ENCODE measurements at places on chromosomes 12 and 14.
A peak's percentile ranks its signal among the peaks of the same experiment; 100 is the strongest.

GRCh38 chr12:99455350-99456035 lies 192.1 kb upstream of the GARIN6 start:
- H3K27ac ChIP-seq: no peak overlapping the region
- DNase-seq: peak; percentile 76
- no peaks in the 10 kb centered on the region for H3K27me3 ChIP-seq
- H3K4me3 ChIP-seq: no peak overlapping the region
- H3K36me3 ChIP-seq: no peaks in the 10 kb centered on the region
- peaks cover 9% of the 10 kb centered on the region for H3K4me1 ChIP-seq

DNA sequence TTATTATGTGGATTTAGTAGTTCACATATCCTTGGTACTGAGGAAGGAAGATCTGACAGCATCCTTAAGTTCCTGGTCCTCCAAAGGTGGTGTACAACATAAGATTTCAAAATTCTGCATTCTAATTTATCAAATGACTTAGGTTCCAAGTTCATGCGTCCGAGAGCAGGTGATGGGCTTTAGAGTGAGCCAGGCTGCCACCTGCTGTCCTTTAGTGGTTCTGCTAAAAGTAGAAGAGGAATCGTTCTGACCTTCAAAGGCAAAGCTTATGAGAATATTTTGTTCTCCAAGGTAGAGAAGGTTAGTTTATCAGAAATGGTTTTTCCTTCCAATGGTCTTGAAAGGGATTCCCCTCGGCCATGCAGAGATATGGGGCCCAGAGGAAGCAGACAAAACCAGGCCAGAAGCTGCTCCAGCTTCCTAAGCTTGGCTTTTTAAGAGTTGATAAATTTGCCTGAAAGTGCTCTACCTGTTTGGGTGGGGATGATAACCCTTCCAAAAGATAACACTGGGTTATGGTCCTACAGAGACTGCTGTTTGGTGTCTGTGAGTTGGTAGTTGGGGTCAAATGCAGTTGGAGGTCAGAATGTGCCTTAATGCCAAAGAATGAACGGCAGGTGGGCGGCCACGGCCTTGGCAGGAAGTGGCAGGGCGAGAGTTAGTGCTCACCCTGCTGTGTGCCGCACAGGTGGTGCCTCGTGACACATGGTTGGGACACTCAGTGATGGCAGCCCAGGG lies 29.1 kb upstream of the LRTM2 start:
- peaks cover 13% of the 10 kb centered on the region for H3K36me3 ChIP-seq
- H3K4me3 ChIP-seq: no peak overlapping the region
- peaks cover 1% of the 10 kb centered on the region for H3K4me1 ChIP-seq
- DNase-seq: peak; percentile 63
- no peaks in the 10 kb centered on the region for H3K27me3 ChIP-seq
- H3K27ac ChIP-seq: no peak overlapping the region

GRCh38 chr12:24899503-24900075 lies 49.3 kb downstream of the BCAT1 start:
- peaks cover 15% of the 10 kb centered on the region for H3K4me1 ChIP-seq
- H3K27me3 ChIP-seq: peaks cover 4% of the 10 kb centered on the region
- no peak for DNase-seq
- no peak overlapping the region for H3K4me3 ChIP-seq

DNA sequence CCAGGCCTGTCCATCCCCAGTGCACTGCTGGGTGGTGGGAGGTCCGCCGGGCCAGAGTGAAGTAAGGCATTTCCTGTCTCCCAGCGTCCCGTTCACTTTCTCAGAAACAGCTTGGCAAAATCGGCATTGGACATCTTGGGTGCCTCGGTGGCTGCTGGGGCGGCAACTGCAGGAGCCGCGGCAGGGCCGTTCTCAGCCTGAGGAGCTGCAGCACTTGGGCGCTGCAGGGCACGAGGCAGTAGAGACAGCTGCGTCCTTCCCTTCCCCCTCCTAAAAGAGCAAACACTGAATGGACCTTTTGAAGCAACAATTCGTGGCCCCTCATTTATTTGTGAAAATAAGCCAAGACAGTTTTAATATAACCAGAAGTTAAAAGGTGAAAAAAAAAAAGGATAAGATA lies 8.3 kb downstream of the FICD start:
- H3K36me3 ChIP-seq: peaks cover 84% of the 10 kb centered on the region
- H3K4me1 ChIP-seq: no peaks in the 10 kb centered on the region
- no peaks in the 10 kb centered on the region for H3K27me3 ChIP-seq

GRCh38 chr14:94312481-94313246 lies 10.5 kb downstream of the SERPINA6 start:
- no peaks in the 10 kb centered on the region for H3K36me3 ChIP-seq
- DNase-seq: no peak
- no peaks in the 10 kb centered on the region for H3K4me1 ChIP-seq
- H3K27ac ChIP-seq: no peak overlapping the region
- H3K4me3 ChIP-seq: no peak overlapping the region

GRCh38 chr12:106329231-106329982 lies 26.9 kb downstream of the TCP11L2 start:
- no peaks in the 10 kb centered on the region for H3K36me3 ChIP-seq
- H3K27me3 ChIP-seq: no peaks in the 10 kb centered on the region
- no peak overlapping the region for H3K27ac ChIP-seq
- no peaks in the 10 kb centered on the region for H3K4me1 ChIP-seq

DNA sequence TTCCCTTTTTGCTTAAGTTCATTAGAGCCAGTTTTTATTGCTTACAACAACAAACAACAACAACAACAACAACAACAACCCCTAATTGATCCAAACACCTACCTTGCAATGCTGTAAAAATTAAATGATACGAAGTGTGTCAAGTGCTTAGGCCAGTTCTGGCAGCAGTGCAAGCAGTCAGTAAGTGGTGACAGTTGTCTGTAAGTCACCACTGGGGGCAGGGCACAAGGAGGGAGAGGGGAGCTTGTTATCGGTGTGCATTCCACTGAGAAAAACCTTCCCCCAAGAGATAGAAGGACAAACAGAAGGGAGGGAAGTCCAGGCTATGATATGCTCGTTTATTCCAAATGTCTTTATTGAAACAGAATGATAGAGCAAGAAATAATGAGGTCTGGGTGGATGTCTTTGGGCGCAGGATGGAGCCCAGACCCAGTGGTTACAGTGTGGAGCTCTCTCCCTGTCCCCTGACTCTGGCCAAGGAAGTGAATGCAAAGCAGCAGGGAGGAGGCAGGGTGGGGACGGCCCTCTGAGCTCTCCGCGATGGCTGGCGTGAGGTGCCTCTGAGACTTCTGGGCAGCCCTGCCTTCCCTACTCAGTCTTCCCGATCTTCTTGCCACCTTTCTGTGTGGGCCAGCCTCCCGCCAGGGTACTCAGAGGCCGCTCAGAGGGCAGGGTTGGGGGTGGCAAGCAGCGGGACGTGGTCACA lies 6.5 kb downstream of the SLC22A17 start:
- peaks cover 12% of the 10 kb centered on the region for H3K36me3 ChIP-seq
- no peak overlapping the region for H3K27ac ChIP-seq
- H3K4me1 ChIP-seq: no peaks in the 10 kb centered on the region

DNA sequence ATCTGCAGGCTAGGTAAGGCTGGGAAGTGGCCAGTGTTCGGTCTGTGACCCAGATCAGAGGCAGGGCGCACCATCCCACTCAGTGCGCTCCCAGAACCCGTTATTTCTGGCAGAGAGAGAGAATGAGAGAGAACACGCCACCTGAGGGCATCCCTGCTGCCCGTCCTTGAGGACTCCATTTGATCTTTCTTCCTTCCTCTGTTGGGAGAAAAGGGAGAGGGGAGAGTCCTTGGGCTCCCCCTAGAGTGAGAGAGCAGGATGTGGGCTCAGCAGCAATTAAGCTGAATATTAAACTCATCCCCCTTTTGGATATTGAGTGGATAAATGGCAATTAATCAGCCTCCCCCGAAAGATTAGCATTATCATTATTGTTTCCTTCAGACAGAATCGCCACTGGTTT lies 70.6 kb downstream of the IFT43 start:
- H3K27me3 ChIP-seq: no peaks in the 10 kb centered on the region
- H3K4me1 ChIP-seq: no peaks in the 10 kb centered on the region
- H3K36me3 ChIP-seq: no peaks in the 10 kb centered on the region
- H3K27ac ChIP-seq: no peak overlapping the region
- no peak overlapping the region for H3K4me3 ChIP-seq
- no peak for DNase-seq

DNA sequence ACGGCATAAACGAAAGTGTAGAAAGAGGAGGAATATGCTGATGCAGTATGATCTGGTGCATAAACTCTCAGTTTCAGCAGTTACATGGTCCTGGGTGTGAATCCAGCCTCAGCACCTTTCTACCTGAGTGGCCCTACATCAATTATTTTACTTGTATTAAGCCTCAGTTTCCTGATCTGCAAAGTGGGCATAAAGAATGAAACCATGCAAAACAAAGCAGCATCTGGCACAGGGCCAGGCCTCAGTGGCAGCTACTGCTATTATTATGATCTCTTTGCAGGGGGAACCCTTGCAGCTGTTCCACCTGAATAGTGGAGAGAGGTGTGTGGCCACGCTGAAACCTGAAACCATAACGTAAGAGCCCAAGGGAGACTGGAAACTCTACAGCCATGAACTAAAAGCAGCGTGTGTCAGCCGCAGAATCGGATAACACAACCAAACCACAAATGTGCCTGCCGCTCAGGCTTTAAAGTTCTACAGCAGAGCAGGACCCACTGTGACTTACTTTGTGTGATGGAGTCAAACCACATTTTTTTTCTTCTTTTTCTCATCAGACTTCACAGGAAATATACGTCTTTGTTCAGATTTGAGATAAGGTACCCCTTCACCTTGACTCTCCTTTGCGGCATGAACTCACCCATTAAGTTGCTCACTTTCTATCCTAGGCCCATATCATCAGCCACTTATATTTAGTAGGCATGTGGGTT lies 29.2 kb upstream of the FOS start:
- H3K27ac ChIP-seq: no peak overlapping the region
- DNase-seq: no peak
- H3K36me3 ChIP-seq: no peaks in the 10 kb centered on the region
- H3K4me3 ChIP-seq: no peak overlapping the region
- H3K27me3 ChIP-seq: no peaks in the 10 kb centered on the region
- H3K4me1 ChIP-seq: peaks cover 4% of the 10 kb centered on the region

GRCh38 chr12:67633024-67633610 lies 15.4 kb upstream of the DYRK2 start:
- no peak overlapping the region for H3K27ac ChIP-seq
- H3K4me3 ChIP-seq: no peak overlapping the region
- no peak for DNase-seq
- no peaks in the 10 kb centered on the region for H3K36me3 ChIP-seq
- no peaks in the 10 kb centered on the region for H3K4me1 ChIP-seq
- H3K27me3 ChIP-seq: no peaks in the 10 kb centered on the region

- no peak overlapping the region for H3K27ac ChIP-seq
- H3K4me3 ChIP-seq: no peak overlapping the region
- H3K36me3 ChIP-seq: no peaks in the 10 kb centered on the region
- no peaks in the 10 kb centered on the region for H3K27me3 ChIP-seq
- DNase-seq: peak; percentile 24
Observed at GRCh38 chr12:124774462-124775167, 89.0 kb downstream of the SCARB1 start.

DNA sequence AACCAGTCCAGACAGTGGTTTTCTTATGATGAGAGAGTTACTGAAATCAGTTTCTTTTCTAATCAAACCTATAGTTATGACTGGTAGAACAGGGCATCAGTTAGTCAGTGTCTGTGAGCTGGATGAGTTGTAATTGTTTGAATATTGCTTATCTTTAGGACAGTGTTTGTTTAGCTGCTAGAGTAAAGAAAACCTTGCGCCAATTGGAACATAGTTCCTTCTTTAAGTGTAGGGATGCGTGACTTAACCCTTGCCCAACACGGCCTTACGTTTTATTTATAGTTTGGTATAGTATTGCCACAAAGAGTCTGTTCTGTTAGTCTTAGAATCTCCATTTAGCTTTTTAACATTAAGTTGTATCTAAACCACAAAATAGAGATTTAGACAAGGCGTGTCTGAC lies 572.6 kb downstream of the SLC16A7 start:
- no peak overlapping the region for H3K4me3 ChIP-seq
- no peak overlapping the region for H3K27ac ChIP-seq
- no peaks in the 10 kb centered on the region for H3K36me3 ChIP-seq
- H3K4me1 ChIP-seq: no peaks in the 10 kb centered on the region
- no peak for DNase-seq

DNA sequence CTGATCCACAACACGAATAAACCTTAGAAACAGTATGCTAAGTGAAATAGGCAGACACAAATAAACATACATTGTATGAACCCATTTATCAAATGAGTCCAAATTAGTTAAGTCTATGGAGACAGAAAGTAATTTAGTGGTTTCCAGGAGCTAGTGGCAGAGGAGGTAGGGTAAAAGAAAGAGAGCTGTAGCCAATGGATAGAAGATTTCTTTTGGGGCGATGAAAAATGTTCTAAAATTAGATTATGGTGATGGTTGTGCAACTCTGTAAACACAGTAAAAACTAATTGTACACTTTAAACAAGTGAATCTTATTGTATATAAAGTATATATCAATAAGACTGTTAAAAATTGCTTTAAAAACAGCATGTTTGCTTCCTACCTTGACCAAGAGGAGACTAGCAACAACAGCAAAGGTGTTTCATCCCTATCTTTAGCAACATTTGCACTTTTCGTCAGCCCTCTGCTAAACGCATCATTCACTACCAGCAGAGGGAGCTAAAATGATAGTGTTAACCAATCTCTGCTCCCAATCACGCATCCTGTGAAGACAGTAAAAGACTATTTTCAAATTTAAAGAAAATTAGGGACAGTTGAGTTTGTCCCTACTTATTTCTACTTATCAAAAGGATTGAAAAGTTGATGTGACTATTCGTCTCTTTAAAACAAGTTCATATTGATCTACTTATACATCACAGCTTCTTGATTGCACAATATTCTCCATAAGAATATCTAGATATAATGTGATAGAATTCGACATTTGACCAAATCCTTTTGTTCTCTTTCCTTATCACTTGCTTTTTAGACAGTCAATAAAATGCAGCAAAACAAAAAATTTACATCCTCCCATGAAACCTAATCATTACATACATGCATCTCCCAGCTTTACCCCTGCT lies 24.0 kb upstream of the LGR5 start:
- no peaks in the 10 kb centered on the region for H3K4me1 ChIP-seq
- peak; percentile 51 for DNase-seq
- no peak overlapping the region for H3K4me3 ChIP-seq
- no peak overlapping the region for H3K27ac ChIP-seq

- no peak overlapping the region for H3K27ac ChIP-seq
- no peak for DNase-seq
- peaks cover 49% of the 10 kb centered on the region for H3K27me3 ChIP-seq
- H3K36me3 ChIP-seq: no peaks in the 10 kb centered on the region
- peaks cover 9% of the 10 kb centered on the region for H3K4me1 ChIP-seq
Observed at GRCh38 chr14:38211255-38211735, 3.6 kb downstream of the SSTR1 start.

- no peak overlapping the region for H3K4me3 ChIP-seq
- H3K27ac ChIP-seq: no peak overlapping the region
- peaks cover 25% of the 10 kb centered on the region for H3K36me3 ChIP-seq
- DNase-seq: no peak
- H3K4me1 ChIP-seq: no peaks in the 10 kb centered on the region
Observed at GRCh38 chr12:128789356-128789929, 34.3 kb downstream of the SLC15A4 start.

Data from trophoblast cell (in vitro differentiated cells and primary cell).